NCI-H1436 (cell line): ENCODE measurements at places on chromosomes 5 and 9.
A peak's percentile ranks its signal among the peaks of the same experiment; 100 is the strongest.

DNA sequence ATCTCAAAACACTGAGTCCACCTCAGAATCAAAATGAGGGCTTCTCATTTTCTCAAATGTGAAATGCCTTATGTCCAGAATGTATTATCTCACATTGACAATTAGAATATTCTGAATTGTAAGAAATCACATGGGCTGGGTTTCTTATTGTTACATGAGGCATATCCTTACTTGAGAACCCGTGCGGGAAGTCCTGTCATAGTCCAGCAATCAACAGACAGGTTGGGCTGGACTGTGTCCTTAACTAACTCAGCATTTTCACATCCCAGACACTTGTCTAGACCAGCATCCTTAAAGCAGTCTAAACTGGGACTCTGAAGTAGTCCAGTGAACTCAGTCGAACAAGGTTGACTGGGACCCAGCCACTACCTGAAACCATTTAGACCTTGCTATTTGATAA, 267.6 kb downstream of the CETN3 start:
- no peak for DNase-seq

DNA sequence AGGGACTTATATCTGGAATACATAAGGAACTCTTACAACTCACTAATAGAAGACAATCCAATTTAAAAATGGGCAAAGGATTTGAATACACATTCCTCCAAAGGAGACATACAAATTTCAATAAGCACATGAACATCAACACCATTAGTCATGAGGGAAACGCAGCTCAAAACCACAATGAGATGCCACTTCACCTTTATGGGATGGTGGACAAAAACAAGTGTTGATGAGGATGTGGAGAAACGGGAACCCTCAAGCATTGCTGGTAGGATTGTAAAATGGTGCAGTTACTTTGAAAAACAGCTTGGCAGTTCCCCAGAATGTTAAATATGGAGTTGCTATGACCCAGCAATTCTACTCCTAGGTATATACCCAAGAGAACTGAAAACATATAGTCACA, 72.7 kb upstream of the IER5L start:
- no peak for DNase-seq

DNA sequence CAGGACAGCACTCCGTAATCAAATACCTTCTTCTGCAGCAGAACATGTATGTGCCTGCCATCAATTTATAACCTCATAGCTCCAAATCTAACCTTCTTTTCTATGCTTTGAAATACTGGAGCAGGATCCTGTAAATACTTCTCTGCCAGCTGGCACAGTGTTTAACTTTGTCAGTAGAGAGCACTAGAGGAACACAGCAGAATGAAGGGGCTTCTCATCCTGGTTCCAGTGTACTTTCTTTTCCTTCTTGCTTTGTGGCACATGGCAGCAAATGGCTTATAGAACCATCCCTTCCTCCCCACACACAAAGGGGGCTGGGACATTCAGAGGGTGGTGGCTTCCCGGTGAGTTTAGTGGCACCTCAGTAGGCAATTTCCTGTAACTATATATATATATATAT, 3.8 kb upstream of the FBXW11 start:
- peak; percentile 3 for DNase-seq

DNA sequence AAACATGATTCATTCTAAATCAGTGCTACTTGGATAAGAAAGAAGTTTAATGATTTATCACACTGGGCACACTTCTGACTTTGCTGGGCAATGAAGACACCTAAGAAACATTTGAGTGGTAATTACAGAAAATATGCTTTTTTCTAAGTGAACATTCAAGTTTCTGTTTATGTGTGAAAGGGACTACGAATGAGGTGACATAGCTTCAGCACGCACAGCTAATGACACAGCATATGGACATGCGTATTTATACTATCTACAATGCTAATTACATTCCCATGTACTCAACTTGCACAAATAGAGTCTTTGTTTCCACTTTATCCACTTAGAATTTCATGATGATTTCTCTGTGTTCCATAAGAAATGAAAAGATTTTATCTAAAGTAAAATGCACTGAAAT, 40.6 kb downstream of the FREM1 start:
- no peak for DNase-seq

GRCh38 chr5:160750938-160751657, 100.9 kb downstream of the ATP10B start:
- DNase-seq, result no peak

DNA sequence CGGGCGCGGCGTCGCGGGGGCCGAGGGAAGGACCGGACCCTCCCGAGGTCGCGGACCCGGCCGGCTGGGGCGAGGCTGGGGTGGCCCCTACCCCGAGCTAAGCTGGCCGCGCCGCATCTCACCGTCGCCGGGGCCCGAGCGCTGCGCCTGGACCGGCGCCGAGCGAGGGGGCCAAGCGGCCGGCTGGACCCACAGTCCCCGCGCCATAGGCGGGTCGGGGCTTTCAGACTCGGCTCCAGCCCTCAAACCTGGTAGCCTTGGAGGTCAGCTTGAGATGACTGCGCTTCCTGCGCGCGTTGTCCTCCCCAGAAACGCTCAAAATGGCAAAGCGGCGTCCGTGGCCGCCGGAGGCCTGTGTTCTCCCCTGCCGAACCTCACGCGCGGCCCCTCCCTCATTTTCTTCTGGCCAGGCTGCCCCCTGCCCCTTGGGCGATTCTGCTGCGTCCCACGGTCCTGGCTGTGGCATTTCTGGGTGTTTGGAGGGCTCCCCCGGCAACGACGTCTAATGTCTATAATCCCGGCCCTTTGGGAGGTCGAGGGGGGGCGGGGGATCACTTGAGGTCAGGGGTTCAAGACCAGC, 8.7 kb upstream of the GRIN1 start:
- DNase-seq, result no peak

DNA sequence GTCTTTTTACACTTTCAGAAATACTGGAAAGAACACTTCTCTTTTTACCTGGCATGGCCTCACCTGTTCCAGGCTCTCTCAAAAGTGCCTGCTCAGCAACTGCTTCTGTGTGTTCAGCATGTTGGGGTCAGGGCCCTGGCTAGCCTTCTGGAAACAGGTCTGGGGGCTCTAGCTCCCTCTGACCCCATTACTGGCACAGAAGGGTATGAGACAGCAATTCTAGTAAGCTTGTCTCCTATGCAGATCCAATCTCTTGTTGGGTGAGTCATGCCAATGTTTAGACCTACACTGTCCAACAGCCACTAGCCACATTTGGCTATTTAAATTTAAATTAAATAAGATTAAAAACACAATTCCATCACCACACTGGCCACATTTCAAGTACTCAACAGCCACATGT, 80.8 kb downstream of the MAPKAP1 start:
- no peak for DNase-seq

GRCh38 chr5:124957063-124957462, 210.6 kb upstream of the ZNF608 start:
- no peak for DNase-seq

DNA sequence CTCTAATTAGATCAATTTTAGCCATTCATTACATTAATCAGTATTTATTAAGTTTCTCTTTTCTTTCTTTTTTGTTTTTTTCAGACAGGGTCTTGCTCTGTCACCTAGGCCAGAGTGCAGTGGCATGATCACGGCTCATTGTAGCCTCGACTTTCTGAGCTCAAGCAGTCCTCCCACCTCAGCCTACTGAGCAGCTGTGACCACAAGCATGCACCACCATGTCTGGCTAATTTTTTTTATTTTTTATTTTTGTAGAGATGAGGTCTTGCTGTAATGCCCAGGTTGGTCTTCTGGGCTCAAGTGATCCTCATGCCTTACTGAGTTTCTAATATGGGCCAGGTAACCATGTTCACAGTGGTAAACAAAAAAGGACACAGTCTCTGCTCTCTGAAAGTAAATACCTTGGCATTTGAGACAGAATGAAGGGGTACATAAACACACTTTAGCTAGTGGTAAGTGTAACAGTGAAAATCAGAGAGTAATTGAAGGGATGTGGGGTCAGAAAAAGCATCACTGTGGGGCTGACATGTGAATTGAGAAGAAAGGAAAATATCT, 336.3 kb downstream of the ADGRV1 start:
- DNase-seq, result no peak

DNA sequence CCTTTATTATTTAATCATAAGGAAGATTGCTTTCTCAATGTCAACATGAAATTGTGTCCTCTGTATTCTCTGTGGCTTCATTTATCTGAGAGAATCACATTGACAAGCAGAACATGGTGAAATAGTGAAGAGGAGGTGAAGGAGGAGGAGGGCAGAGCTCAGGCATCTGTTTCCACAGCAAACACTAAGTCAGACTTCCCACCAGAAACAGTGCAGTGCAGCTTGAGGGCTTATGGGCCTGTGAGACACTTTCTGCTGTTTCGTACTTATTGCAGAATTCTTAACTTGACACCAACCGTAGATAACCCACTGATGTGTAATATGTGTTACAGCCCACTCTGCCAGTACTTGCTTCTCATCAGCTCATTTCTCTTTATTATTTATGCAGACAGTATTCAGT, 386.3 kb downstream of the DIRAS2 start:
- no peak for DNase-seq

GRCh38 chr5:110338341-110339083, 388.0 kb downstream of the TMEM232 start:
- no peak for DNase-seq

- DNase-seq, result no peak
Measured at GRCh38 chr9:133048595-133048994, 13.2 kb upstream of the CEL start.

DNA sequence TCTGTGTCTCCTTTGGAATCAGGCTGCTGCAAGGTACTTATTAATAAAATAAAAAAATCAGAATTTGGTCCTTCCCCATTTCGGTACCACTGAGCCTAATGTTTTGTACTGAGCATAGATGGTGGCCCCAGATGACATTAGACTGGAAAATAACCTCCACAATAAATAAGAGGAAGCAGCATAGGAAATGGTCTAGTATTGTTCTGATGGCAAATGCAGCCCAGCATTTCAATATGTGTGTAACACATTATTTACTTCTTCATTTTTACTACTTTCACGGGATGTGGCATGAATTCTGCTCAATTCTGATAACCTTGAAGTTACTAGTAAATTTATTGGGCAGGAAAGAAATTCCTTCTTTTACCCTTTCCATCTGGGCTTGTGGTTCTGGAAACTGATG, 295.6 kb downstream of the ADGRV1 start:
- no peak for DNase-seq

DNA sequence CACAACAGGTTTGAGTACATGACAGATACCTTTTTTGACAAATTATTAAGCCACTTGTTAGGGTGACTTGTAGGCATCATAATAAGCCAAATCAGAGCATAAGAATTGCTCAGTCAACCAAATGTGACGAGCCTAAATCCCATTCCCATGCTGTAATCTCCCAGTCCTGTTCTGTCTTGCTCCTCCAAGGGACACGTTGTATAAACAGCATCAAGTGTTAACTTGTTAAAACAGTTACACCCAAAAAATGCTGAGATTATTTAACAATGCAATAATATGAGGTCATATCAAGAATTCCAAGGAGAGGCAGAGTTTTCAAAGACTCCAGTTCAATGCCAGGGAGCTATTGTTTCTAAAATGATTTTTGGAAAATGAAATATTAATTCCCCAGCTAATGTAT, 76.2 kb downstream of the SH3TC2 start:
- DNase-seq, result no peak
